Immature natural killer cell (primary cell): ENCODE measurements at places on chromosomes 6 and 20.

DNA sequence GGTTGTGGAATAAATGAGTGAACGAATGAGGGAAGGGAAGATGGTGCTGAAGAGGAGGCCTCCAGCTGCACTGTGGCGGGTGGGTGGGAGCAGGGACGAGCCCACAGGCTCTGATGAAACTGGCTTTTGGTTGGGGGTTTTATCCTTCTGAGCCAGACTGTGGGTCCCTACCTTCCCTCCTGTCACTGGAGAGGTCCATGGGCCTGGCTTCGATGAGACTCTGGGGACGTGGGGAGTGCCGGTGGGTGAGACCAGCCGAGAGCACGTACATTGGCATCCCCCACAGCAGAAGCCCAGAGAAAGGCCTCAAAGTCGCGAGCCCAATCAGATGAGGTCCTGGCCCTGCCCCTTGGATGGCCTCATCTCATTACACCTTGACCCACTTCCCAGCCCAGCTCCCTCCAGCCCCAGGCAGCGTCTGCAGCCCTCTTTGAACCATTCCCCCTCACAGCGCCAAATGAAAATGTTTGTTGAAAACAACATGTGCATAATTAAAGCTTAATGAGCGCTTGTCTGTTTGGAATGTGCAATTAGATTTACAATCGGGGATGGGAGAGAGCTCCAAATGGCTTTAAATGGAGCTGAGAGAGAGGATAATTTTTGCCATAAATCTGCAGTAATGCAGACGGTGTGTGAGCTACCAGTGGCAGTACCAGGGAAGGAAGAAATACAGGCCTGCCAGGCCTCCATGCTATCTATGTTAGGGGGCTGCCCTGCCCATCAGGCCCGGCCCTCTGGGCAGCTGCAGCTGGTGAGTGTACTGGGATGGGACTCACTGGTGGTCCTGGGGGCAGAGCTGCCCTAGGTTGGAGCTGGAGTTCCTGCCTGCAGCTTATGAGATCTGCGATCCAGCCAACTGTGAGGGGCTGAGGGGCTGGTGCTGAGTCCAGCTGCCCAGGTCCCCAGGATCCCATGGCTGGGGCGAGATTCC lies 47.2 kb downstream of the TOX2 start:
- no peak for DNase-seq

GRCh38 chr6:166752097-166752496 lies 125.0 kb upstream of the RPS6KA2 start:
- DNase-seq, result peak; percentile 42

- no peak for DNase-seq
These were observed 22.8 kb downstream of the SRSF3 start for GRCh38 chr6:36616893-36617521.

- no peak for DNase-seq
These were observed 119.9 kb upstream of the CEP85L start for GRCh38 chr6:118771253-118771652.

GRCh38 chr20:32091888-32092346 lies 17.6 kb upstream of the TM9SF4 start:
- DNase-seq, result peak; percentile 56
